DMS79 treated with DMSO at 0.1 percent for 48 hours (cell line): ENCODE measurements at places on chromosomes 2 and 18.

DNA sequence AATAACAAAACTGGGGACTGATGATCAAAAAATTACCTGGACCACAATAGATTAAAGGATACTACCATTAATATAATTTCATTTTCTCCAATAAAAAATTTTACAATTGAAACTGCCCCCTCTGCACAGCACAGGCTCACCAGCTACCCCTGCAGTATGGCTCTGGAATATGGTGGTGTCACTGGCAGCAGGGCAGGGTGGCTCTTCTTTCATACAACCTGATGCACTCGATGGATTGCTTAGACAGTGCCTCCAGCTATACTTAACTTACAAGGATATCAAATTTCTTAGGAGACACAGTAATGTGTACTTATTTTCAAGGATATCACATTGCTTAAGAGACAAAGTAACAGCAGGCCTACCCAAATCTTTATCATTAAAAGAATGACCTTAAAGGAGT is 124.0 kb downstream of the PRELID3A start:
- no peak for DNase-seq

DNA sequence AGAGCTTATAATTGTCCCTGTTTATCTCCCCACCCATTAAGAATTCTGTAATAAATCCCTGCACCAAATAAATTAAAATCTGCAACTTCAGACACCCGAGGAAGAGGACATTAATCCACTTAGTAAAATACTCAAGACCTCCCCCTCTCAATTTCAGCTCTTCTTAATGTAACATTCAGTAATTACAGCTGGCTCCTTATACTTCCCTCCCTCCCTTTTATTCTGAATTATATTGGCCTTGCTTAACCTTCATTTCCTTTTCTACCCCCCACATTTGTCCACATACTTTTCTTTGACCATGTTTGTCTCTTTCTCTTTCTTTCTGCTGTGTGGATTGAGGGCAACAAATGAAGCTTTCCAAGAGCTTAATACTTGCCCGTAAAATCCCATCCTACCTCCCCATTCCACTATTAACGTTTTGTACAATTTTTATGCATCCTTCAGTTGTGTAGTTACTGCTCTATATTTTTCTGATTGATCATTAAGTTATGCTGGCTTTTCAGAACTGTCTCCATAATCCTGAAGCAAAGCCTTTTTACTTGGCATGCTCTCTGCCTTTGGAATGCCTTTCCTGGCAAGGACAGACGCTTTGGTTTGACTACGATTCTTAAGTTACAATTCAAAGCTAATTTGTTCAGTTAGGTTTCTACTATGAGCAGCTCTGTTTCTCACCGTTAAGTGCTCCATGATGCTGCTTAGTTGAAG is 580.1 kb downstream of the ZEB2 start:
- peak; percentile 26 for DNase-seq

- no peak for DNase-seq
Measured at GRCh38 chr18:13809531-13810255, 14.3 kb upstream of the MC5R start.

DNA sequence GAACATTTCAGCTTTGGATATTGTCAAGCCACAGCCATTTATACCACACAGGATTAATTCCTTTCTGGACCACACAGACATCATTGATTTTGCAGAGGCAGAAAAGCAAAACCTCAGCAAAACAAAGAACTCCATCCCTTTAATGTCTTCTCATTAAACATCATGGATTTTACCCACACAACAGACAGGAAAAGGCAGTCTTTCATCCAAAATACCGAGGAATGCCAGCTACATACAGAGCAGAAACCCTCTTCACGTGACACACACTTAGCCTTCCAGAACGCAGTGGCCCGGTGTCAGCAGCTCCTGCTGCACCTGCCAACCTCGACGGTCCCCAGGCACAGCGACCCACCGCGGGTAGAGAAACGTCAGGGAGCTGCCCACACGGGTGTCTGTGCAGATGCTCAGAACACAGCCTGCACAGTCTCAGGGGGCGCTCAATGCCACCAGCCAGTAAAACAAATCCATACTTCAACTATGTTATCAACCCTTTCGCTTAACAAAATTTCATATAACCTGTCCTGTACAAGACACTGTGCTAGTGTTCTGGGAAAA is 304.5 kb downstream of the EIPR1 start:
- DNase-seq = peak; percentile 41

DNA sequence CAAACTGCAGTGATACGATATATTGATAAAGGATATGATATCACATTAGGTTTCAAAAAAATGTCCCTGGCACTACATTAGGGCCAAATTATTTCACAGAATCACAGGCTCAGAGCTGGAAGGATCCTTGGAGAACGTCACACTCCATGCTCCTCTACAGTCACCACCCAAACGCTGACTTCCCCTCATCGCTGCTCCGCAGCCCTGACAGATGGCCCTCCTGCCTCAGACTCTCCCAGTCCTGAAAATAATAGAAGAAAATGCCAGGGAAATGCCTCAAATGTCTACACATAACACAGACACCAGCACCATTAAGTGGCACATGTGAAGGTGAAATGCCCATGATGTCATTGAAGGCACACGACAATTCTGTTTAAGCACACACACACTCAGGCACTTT is 72.0 kb downstream of the ZNF521 start:
- DNase-seq = no peak

DNA sequence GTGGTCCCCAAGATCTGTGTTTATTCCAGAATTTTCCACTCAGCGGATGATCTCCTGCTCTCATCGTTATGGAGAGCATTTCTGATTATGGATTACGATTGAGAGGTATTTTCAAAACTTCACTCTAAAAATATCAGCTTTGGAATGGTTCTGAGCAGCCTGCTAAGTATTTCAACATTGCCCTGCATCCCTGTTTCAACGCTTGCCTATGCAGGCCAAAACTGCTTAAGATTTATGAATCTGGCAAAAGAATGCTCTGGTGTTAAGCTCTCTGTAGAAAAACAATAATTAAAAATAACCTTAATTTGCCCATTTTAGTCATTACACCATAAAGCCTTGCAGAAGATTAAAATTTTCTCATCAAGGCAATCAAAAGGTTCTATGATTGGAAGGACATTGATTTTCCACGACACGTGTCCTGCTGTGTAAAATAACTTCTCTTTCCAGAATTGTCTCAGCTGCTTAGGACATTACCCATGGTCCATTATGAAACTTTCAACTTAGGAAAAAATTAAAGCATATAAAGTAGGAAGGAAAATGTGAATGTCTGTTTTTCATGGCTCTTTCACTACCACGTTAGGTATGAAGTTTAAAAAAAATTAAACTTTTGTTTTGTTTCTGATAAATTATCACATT is 229.9 kb downstream of the ACKR3 start:
- no peak for DNase-seq

DNA sequence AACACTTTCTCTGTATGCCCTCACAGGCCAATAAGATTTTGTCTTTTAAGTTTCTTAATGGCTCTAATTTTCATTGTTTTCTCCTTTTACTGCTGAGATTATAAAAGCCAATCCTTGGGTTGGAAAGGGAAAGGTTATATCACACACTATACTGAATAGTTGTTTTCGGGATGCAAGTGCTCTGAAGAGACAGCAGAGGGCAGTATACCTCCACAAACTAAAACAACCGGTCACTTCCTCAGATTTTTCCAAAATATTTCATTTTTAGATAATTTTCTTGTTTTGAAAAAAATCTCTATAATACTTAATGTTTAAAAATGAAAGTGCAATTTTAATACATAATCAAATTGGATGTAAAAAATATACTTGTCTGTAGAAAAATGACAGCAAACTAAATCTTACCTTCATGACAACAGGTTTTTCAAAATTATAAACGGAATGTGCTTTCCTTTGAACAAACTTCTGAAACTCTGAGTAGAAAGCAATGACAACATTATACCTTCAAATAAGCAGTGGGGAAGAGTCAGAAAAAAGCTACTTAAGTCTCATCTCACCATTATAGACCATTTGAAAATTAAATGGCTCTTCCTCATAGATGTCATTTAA is 82.7 kb downstream of the ORC4 start:
- peak; percentile 44 for DNase-seq

- DNase-seq = no peak
Measured at GRCh38 chr2:97963880-97964279, 31.9 kb downstream of the TMEM131 start.

- no peak for DNase-seq
Measured at GRCh38 chr2:17748745-17749144, 4.9 kb downstream of the SMC6 start.

DNA sequence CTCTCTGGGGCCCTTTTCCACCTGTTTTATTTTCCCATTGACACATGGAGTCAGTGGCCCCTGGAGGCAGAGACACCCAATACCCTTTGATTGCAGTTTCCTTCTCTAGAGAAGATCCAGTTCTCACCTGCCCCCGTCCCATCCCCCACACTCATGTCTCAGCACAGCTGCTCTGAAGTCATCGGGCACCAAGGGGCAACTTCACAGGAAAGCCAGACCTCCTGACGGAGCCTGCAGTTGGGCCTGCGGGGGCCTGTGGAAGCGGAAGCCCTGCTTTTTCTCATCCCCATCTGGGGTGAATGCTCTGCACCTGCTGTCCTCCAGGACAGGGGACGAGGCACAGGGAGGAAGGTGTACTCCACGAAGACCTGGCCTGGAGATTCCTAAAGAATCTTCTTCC is 308.3 kb upstream of the EPAS1 start:
- DNase-seq = no peak

DNA sequence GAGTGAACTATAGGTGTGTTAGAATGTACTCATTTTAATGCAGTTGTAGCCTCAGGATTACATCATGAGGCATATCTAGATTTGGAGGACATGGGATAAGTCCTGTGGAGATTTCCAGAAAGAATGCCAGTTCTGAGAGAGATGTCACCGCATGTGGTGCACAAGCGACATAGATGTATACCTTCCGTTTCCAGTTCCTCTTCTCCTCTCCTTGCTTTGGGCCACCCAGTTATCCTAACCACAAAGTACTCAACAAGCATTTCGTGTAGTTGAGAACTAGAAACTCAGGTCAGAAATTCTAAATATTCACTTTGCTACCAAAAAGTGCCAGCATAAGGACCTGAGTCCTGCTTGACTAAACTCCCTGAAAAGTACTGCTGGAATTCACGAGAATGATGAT is 66.5 kb downstream of the KCTD18 start:
- DNase-seq = peak; percentile 19

GRCh38 chr2:157053876-157054275 is 203.6 kb upstream of the GALNT5 start:
- no peak for DNase-seq

DNA sequence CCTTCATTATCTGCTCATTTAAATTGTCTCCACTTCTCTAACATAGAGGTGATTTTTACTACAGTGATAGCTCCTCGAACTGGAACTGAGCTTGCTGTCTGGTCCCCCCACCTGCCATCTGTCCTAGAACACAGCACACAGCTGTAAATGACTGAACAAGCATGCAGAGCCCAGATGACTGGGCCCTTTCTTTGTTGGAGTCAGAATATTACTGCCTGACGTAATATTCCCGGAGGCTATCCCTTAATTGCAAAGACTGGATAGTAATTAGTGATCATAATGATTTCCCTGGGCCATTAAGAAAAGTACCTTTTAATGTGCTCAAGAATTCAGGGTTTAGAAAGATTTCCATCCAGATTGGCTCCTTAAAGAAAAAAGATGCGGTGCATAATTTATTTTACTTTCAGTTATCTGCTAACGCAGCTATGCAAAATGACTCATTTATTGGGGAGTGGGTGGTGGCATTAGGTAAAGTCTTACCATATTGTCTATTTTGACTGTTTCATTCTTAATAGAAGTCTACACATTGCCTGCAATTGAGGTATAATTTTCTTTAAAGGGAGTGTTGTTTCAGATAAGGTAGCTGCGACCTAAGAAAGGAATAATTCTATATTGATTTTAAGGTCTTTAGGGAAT is 84.4 kb downstream of the MAP4K4 start:
- DNase-seq = no peak

- DNase-seq = no peak
Measured at GRCh38 chr2:188142636-188143295, 148.9 kb upstream of the GULP1 start.

GRCh38 chr2:24304631-24305030 is 55.7 kb downstream of the ITSN2 start:
- no peak for DNase-seq

- DNase-seq = no peak
Measured at GRCh38 chr2:239593455-239593854, 192.6 kb upstream of the HDAC4 start.

- no peak for DNase-seq
Measured at GRCh38 chr2:233546101-233546500, 20.5 kb downstream of the USP40 start.

- DNase-seq = no peak
Measured at GRCh38 chr2:188243381-188243780, 48.3 kb upstream of the GULP1 start.

DNA sequence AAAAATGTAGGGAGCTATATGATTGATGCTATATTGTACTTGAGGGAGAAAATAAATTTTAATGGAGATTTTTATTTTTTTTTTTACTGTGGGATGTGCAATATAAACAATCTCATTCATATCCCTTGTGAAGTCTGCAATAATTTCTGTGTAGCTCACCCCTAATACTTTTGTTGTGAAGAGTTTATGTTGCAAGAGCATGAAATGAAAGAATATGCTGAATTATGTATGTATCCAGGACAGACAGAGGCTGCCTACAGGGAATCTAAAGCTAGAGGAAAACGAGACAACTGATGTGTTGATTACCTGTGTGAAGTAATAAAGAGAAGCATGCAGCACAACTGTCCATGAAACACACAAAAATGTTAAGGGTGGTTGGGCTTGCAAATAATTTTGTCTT is 643.3 kb downstream of the DCDC2C start:
- DNase-seq = no peak

DNA sequence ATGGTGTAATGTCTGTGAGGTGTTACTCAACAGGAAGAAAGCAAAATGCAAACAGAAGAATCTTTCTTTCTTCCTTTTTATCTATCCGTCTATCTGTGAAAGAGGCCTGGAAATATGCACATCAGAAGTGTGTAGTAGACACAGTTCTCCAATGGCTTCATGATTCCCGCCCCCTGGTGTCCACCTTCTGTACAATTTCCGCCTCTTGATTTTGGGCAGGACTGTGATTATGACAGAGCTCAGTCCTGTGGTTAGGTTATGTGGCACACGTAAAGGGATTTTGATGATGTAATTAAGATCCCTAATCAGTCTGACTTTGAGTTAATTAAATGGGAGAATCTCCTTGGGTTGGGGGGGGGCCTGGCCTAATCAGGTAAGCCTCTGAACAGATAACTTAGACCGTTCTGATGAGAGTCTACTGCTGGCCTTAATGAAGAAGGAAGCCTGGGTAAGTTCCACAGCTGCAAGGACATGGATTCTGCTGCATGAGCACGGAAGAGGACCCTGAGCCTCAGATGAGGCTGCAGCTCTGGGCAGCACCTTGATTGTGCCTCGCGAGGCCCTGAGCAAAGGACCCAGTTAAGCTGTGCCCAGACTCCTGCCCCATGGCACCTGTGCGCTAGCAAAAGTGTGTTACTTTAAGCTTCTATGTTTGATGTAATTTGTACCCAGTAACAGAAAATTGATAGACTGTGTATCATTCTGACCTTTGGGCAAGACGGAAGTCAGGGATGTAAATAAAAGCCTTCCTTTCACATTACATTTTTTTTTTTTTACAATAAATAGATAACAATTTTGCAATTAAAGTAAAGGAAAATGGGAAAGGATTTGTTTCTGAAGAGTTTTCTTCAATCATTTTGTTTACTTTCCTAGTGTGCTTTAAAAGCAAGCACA is 11.3 kb upstream of the KCNF1 start:
- DNase-seq = no peak
